ENCODE measurements at places on chromosomes 1 and 21.

- no peak for DNase-seq
Observed at GRCh38 chr1:240136402-240136801, 44.7 kb downstream of the FMN2 start.

DNA sequence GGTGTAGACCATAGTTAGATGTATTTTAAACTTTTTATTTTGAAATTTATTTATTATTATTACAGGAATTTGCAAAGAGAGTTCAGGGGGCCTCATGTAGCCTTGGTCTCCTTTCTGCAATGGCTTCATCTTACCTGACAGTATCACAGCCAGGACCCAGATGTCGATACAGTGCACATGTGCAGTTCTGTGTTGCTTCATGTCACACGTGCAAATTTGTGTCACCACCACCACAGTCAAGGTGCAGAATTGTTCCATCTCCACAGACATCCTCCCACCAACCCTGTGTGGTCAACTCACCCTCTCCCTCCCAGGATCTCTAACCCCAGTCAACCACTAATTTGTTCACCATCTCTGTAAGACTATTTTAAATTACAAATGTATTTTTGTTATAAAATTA is 184.5 kb downstream of the CAMTA1 start:
- DNase-seq: no peak

DNA sequence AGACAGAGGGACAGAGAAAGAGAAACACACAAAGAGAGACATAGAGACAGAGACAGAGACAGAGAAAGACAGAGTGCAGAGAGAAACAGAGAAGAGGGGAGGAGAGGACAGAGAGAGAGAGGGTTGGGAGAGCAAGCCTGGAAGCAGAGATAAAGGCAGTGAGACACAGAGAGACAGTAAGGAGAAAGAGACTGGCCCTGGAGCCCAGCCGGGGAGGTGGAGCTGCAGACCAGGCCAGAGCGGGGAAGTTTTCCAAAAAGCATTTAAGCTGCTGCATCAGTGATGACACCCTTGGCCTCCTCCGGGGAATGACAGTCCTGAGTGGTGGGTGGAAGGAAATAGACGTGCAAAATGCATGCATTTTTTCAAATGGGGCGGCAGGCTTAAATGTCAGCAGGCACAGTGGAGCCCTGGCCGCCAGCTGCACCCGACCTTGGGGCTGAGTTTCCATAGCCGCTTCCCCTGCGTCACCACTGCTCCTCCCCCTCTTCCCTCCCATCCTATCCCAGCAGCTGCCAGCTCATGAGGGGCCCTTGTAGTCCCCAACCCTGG is 95.4 kb upstream of the KLHDC7A start:
- DNase-seq: peak; percentile 41

- DNase-seq: peak; percentile 98
Observed at GRCh38 chr1:226654046-226654667, 84.9 kb downstream of the ITPKB start.

DNA sequence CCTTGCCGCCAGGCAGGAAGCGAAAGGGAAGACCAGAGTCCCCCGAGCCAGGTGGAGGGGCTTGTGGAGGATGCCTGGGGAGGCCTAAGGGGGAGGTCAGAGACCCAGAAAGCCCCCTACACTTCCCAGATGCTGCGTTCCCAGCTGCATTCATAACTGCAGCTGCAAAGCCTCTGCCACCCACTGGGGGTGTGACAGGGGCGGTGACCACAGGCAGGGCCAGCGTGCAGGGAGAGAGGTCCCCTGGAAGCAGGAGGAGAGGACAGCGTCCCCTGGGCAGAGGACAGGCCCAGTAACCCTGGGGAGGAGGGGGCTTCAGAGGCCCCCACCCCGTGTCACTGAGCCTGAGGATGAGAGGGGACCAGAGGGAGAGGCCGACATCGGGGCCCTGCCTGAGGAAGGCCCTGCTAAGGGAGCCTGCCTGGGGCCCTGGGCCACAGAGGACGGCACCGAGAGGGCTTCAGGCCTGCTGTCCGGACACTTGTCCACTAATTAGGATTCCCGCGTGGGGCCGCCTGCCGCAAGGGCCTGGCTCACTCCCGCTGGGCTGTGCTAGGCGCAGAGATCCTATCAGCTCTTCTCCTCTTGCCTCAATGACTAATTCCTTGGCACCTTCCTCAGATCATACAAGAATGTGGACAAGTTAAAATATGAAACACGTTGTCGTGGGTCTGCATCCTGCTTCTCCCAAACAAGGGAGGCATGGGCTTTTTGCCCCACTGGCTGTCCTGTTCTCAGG is 49.1 kb upstream of the CCDC27 start:
- DNase-seq: no peak

GRCh38 chr1:204102029-204102611 is 29.2 kb downstream of the SOX13 start:
- DNase-seq: no peak

DNA sequence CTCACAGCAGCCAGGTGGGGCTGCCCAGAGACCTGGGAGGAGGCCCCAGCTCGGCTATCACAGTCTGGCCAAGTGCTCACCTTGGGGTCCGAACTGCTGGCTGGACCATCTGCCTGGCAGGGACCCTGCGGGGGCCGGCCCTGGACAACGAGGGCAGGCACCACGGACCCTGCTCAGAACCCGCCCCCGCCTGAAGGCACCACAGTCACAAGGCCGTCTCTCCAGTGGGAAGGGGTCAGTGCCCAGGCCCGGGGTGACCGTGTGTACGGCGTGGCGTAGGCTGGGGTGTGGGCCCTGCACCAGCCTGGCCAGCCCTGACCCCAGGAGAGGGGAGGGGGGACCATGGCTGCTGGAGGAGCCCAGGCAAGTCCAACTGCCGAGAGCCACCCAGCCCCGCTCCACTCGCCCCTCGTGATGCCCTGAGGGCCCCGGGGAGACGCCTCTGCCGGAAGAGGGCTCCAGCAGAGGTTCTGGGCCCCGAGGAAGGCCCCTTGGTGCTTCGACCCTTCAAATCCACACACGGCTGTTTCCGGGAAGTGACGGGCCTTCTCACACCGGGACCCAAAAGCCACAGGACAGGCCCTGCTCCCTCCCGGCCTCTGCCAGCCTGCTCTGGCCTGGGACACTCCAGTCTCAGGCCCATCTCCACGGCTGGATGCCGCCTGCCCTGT is 11.2 kb upstream of the RNF223 start:
- DNase-seq: no peak

GRCh38 chr1:51855624-51856023 is 22.9 kb downstream of the NRDC start:
- DNase-seq: no peak

DNA sequence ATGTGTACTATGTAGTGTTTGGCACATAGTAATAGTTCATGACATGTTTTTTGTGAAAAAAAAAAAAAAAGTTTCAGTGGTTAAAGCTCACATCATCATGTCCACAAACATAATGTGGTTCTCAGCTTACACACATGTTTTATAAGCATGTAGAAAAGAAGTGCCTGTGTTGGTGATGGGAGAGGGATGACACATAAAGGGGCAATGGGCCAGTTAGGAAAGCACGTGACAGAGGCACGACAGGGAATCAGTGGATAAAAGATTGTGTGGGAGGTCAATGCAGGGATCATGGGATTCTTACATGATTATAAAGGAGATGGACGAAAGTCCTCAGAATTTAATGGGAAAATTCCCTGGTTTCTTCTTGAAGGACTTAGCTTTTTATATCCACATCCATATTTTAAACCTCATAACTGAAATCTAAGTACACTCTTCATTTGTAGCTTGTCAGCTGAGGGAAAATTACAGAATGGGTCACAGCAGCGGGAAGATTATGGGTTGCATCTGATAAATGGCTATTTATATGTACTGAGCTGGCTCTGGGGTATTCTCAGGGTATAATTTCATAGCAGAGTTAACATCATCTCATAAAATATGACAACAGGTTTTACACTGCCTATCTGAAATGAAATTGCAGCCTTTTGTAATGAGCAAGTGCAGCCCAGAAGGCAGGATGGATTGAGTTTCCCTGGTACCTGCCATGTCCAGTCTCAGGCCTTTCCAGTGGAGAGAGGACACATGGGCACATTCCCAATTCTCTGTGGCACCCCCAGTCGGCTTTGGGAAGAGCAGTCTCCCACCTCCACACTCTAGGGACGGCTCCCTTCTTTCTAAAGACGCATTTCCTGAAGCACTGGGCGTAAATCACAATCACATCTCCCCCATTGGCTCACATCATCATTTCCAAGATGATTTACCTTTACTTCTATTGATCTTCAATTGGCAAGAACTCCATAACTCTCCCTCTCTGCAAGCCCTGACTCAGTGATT is 42.3 kb upstream of the NHLH2 start:
- DNase-seq: no peak

DNA sequence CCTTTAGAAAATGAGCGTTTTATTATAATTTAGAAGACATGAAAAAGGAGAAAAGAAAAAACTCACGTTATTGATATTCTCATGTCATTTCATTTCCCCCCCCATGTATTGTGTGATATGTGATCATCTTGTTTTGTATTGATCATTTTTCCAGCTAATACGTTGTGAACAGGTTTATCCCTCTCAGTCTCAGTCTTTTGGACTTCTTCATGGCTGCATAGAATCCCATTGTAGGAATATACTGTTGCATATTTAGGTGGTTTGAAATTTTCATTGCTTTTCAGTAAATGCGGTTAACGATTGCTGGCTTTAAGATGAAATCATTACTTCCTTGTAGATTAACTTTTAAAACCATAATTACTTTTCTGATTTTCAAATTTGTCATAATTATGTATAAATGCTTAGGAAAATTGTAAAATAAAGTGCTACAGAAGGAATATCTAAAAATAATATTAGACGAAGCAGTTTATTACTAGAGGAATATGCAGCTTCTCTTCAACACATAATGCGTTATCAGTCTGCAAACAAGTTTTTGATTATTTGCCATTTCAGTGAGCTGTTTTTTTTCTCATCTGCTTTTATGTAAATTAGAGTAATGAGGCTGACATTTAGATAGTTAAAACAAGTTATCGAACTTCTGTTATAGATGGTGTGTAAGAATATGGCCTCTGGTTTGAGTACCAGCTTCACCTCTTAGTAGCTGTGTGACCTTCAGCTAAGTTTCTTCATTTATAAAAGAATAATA is 1.8 kb downstream of the SON start:
- DNase-seq: no peak

GRCh38 chr21:26946744-26947446 is 20.0 kb downstream of the ADAMTS5 start:
- peak; percentile 14 for DNase-seq

GRCh38 chr1:226123212-226123560 is 60.7 kb downstream of the H3-3A start:
- no peak for DNase-seq

DNA sequence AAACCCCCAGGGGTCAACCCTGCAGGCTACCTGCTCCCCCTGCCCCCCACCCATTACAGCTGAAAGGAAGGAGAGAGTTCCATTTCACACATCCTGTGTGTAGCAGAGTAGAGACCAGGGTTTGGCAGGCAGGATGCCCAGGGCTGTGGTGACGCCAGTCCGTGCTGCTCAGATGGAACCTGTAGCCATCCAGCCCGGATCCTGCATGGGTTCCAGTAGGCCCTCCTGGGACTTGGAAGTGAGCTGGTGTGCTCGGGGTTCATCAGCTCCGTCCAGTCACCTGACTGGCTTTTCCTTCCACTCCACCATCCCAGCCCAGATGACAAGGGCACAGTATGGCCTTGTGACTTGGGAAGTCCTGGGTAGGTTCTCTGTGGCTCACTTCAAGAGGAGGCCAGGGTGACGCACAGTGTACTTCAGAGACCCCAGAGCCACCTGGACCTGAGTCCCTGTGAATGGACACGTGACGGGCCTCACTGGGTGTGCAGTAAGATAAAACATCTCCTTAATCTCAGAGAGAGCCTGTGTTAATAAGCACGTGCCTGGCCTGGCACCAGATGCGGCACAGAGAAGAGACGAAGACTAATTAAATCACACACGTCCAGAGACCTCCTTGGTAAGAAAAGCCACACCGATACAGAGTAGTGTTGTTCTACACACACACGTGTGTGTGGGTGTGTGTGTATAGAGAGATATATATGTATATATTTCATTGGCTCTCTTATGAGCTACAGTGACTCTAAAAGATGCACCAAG is 16.0 kb downstream of the ITPKB start:
- no peak for DNase-seq

DNA sequence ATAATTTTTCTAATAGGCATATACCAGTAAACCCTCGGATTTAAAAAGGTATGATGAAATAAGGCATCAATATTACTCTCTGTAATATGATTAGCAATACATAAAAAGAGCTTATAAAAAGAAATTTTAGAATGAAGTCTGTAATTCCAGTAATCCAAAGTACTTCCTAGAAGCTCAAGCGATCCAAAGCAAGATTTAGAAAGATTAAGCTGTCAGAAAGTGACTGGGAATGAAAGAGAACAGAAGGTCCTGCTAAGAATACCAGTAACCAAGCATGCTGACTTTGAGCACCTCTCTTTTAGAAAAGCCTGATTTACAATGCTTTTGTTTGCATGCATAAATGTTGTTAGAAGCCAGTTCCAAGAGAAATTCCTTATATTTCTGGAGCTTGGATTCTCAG is 125.1 kb downstream of the GIPC2 start:
- DNase-seq: no peak

GRCh38 chr1:101158424-101158823 is 78.4 kb upstream of the S1PR1 start:
- no peak for DNase-seq

GRCh38 chr1:112954945-112955772 is 837 bp downstream of the SLC16A1 start:
- DNase-seq: peak; percentile 92

GRCh38 chr1:63638471-63638870 is 45.3 kb downstream of the PGM1 start:
- DNase-seq: no peak

- DNase-seq: no peak
Observed at GRCh38 chr1:179094818-179095217, 12.9 kb downstream of the TOR3A start.

DNA sequence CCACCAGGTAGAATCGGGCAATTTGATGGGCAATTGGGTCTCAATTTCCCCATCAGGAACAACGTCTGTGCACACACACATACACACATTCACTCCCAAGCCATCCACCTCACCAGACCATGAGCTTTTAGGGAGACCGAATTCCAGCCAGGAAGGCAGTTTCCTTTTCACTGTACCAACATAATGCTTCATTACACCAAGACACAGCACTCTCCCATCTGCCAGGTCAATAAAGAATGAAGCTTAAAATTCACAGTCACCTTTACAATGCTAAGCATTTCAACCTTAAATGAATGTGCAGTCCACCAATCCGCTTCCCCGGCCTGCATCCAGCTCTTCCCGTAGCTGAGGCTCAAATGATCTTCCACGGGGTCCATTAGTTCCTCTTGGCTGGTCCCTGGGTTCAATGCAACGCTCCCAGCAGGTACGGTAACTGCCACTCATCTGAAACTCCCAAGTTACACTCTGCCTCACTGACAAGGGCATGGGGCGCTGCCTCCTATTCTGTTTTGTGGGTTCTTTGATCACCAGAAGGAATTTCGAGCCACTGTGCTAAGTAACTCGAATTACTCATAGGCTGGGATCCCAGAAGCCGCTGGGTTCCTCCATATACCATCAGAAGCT is 105.0 kb downstream of the SIM2 start:
- DNase-seq: peak; percentile 47

DNA sequence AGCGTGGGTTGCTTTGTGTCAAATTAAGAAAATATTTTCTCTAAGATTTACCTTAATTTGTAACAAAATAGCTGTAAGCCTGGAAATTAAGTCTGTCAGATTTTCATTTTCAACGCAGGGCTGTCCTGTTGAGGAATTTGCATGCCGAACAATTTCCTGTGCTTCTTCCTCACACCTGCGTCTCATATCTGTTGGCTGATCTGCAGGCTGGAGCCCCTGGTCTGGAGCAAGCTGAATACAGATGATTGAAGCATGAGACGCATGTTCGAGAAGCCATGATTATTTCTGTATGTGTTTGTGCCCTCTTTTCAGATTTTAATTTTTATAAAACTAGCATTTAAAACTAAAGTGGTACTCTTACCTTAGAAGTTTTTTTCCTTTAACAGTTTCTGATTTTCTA is 9.8 kb downstream of the MIXL1 start:
- DNase-seq: peak; percentile 61

GRCh38 chr1:44437107-44437716 is 32.2 kb downstream of the RNF220 start:
- peak; percentile 55 for DNase-seq

Data from mesendoderm (in vitro differentiated cells).